GM12891 (cell line): ENCODE measurements at places on chromosomes 13 and 19.

DNA sequence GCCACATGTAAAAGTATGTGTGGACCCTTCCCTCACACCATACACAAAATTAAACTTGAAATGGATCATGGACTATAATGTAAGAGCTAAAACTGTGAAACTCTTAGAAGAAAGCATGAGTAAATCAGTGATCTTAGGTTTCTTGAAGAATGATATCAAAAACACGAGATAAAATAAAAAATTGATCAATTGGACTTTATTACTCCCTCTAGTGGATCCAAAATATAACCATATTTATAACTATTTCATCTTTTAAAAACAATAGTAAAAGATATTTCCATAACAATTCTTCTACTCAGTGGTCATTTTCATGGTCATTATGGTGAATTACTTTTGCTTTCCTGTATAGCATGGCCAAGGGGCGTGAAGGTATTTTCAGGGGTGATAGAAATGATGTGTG is 174.6 kb upstream of the LSM14A start:
- no peak for DNase-seq

GRCh38 chr19:24053601-24054000 is 33.4 kb upstream of the ZNF254 start:
- DNase-seq: no peak

GRCh38 chr13:109642358-109642757 is 144.0 kb downstream of the IRS2 start:
- DNase-seq: no peak

GRCh38 chr13:41650706-41651105 is 193.4 kb downstream of the RGCC start:
- no peak for DNase-seq

DNA sequence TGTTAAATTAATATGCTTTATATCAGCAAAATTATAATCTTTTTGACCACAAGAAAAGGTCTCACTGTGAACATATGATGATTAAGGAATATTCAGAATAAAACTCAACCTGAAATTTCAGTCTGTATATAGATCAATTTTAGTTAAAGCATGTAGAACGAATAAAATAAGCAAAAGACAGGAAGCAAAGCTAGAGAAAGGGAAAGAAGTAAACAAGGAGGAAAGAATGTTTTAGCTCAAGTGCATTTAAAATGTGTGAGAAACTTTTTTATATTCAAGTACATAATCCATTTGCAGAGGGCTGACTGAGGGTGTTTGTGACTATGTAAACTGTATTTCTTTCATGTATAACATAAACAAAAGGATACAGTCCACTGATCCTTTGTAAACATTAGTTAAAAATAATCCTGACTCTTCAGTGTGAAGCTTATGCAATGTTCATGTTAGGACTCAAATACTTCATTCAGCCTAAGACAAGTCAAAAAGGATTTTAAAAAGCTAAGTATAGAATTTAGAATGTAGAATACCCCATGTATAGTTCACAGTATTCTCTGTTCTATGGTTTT is 472.1 kb downstream of the DIAPH3 start:
- DNase-seq: no peak

DNA sequence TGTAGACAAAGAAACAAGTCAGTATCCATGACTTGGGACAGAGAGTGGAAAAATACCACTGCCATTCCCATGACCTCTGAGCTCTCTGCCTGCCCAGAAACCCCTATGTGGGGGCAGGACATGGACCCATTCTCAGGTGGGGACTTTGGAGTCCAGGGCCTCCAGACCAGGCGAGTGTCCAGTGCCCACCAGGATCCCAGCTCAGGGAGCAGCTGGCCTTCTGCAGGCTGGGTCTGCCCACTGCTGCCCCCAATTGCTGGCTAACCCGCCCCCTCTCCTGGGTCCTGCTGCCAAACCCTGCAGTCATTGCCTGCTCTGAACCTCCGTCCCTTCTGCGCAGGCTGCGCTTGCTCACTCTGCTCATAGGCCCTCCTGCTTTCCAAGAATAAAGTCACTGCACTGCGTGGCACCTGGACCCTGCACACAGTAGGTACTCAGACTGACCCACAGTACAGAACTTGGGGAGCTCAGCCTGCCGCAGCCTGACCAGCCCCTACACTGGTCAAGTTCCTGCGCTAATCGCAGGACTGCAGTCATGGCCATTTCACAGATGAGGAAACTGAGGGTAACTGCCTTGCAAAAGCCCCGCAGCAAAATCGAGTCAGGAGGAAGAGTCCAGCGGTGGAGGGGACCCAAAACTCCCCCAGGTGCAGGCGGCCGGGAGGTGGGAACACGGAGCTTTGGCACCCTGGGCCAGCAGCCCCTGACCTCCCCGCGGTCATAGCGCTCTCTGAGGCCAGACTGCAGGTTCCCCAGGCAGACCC is 774 bp downstream of the SLC7A10 start:
- no peak for DNase-seq

DNA sequence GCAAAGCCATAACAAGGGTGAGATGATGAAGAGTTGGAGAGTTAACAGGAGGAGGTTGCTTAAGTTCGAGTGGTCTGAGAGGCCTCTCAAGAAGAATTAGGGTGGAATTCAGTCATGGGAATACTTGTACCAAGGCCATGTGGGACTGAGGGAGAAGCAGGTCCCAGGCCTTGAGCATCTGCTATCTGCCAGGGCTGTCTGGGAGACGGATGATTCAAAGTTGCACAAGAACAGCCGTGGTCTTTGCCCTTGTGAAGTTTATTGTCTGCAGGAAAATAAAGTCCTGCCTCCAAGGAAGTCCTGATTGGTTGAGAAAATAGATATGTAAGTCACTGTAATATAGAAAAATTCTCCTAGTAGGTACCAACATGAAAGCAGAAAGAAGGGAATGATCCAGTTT is 178.8 kb upstream of the RFC3 start:
- DNase-seq: no peak

- no peak for DNase-seq
Observed at GRCh38 chr19:14300303-14300702, 80.9 kb upstream of the ADGRE5 start.
